ENCODE measurements at places on chromosomes 6 and 20.
A peak's percentile ranks its signal among the peaks of the same experiment; 100 is the strongest.

DNA sequence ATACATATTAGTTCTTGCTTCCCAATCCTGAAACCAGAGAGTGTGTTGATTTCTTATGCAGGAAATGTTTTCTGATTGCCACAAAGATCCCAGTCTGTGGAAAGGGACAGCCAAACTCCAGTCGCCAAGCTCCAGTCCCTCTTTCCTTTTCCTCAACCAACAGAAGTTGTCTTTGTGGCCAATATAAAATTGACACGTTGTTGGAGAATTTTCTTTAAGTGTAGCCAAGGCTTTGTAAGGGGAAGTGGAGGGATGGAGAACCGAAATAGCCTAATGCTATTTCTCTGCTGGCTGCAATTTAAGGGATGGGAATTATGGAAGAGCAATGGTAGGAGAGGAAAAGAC, 5.4 kb downstream of the ADGRB3 start:
- DNase-seq = no peak

DNA sequence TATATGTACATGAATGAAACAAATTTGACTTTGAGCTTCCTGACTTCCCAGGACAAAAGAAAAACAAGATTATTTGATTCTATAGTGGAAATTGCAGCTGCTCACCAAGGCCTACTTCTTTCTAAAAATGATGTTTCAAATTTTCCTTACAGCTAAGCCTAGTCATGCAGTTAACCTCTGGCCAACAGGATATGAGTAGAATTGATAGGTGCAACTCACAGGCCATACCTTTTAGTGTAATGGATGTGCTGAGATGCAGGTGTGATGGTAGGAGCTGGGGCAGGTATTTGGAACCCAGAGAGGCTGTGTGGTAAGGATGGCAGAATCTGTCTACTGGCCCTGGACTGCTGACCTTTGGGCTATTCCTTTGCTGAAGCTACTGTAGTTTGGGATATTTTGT, 230.9 kb upstream of the PREP start:
- DNase-seq = no peak

DNA sequence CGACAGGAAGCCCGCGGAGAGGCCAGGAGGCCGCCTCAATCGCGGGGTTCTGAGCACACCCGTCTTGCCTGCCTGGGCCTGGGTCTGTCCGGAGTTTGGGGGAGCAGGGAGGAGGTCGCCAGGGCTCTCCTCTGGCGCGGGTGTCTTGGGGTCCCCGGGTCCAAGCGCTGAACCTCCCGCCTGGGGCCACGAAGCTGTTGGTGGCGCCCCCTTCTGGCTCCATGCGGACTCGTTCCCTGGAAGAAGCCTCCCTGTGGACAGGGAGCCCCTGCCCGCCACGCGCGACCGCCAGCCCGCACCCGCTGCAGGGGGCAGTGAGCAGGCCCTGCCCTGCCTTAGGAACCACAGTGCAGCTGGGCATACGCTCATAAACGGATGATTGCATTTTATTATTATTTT, 44.7 kb downstream of the MCUR1 start:
- DNase-seq = peak; percentile 37

- DNase-seq = no peak
These were observed 7.8 kb upstream of the DUSP22 start for GRCh38 chr6:284486-284885.

DNA sequence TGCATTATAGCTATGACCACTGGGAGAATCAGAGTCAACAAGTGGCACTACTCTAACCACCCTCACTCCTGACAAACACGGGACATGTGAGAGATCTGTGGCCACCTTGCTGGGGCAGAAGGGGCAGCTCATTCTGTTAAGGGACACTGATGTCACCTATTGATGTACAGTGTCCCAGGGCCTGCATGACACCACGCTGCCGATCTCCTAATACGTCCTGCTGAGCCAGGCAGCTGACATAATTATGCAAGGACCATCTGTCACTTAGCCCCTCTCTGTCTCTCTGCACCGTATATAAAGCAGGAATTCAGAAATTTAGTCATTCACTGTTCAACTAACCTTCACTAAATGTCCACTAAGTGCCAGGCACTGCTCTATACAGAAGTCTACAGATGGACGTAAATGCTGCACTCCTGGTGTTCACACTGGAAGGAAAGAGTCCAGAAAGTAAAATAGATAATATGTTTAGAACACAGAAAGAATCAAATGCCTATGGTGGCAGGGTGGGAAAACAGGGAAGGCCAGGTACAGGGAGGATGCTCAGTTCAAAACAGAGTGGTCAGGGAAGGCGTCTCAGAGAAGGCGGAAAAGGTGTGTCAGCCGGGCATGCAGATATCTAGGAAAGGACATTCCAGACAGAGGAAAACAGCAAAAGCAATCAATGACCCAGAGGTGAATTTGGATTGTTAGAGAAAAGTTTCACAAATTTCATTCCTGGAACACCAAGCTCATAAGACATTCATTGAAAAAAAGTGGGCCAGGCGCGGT, 173.8 kb downstream of the ZNF217 start:
- DNase-seq = no peak

GRCh38 chr6:27183060-27183832, 64.3 kb upstream of the PRSS16 start:
- DNase-seq = no peak

- no peak for DNase-seq
These were observed 868 bp downstream of the NCOA3 start for GRCh38 chr20:47502271-47503239.

DNA sequence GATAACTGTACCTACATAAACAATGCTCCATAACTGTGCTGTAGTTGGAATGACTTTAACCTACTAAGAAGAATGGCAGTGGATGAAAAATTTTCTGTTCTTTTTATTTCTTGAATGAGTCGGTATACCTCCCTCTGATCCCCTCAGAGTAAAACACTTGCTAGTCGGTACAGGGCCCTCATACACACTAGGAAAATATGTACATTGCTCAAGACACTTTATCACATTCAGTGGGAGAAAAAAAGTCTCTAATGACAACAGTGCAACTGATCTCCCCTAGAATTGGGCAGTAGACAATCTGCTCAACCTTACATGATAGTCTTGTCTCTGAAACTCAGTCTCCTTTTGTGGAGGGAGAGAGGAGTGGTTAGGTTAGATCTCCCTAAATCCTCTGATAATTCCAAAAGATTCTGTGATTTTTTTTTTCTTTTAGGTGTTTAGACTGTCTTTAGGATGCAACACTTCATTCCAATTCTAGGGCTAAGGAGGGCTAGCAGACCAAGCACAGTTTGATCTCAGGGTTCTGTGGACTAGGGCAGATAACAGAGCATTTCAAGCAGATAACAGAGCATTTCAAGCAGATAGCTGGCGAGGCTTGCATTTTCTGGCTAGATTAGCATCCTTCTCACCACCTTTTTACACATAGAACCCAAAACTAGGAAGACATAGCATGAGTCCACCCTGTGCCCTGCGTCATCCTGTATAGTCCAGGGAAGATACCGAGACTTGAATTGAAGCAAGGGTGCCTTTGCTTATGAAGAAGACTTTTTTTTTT, 100.3 kb upstream of the TNFAIP3 start:
- DNase-seq = no peak

GRCh38 chr20:2217857-2218539, 77.8 kb upstream of the TGM3 start:
- DNase-seq = no peak

DNA sequence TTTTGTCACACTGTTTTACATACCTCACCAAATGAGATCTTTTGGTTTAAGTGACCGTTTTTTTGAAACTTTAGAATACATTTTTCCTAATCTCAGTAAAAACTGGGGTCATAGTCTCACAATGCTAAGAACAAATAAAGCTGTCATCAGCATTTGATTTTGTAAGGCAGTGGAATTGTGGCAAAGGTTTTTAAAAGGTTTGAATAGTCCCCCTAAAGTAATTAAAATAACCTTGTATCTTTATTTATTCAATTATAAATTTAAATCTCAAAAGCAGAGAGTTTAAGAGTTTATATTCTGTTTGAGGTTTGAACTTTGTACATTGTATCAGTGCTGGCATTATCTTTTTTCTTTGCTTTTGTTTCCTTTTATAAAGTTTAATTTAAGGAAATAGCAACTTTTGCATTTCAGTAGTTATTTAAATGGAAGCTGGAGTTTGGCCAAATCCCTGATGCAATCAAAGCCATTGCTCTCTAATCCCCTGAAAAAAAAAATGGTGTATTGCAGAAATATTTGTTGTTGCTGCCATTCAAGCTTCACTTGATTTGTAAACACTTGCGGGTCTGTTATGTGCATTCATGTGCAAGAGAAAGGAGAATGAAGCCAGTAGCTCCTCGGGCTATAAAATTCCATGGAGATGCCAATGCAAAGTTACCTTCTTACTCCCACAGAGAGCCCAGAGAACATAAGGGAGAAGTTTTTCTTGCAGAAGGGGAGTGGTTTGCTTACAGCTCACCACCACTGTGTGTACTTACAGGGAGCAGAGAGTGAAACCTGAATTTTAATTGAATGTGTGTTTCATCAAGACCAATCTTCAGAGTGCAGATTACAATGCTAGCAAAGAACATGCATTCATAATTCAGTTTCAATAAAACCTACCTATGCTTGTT, 391.8 kb downstream of the ARHGAP18 start:
- DNase-seq = no peak

All from CD8-positive, alpha-beta T cell (primary cell).